ENCODE measurements at places on chromosomes 4 and X.
A peak's percentile ranks its signal among the peaks of the same experiment; 100 is the strongest.

GRCh38 chr4:186566068-186566467 lies 10.7 kb upstream of the MTNR1A start:
- DNase-seq: no peak

DNA sequence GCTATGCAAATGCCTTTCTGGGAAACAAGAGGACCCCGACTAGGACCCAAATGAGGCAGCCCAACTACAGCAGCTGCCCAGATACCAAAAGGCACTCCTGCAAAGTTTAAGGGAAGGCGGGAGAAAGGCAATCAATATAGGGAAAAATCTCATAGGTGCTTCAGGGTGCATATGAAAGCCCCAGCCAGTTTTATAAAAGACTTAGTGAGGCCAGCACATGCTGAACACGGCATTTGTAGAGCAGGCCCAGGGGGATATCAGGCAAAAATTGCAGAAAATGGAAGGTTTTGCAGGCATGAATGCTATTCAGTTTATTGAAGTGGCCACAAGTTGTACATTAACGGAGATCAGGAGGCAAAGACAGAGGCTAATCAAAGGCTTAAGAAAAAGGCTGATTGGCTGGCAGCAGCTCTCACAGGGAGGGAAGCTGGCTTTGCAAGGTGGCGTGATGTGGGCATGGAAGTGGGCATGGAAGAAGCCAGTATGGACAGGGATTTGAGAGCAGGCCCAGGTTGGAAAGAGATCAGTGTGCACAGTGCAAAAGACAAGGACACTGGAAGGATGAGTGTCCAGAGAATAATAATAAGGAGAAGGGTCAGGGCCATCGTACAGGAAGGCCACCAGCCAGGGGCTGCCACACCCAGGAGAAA lies 37.7 kb upstream of the UGT2B7 start:
- no peak for DNase-seq

DNA sequence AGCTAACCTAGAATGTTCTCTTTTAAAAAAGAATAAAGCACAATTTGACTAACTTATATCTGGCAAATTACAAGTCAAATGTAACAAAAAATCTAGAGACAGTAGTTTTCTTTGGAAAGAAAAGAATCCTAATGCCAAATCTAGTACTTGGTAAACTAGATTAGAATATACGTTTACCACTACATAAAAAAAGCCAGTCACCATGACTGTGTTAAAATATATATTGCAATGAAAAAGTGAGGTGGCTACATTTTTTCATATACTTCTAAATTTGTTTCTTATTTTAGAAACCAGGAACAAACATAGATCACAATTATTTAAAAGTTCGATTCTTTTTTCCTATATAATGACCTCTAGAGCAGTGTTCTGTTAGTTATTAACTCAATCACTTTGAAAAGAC lies 29.6 kb upstream of the PPA2 start:
- no peak for DNase-seq

DNA sequence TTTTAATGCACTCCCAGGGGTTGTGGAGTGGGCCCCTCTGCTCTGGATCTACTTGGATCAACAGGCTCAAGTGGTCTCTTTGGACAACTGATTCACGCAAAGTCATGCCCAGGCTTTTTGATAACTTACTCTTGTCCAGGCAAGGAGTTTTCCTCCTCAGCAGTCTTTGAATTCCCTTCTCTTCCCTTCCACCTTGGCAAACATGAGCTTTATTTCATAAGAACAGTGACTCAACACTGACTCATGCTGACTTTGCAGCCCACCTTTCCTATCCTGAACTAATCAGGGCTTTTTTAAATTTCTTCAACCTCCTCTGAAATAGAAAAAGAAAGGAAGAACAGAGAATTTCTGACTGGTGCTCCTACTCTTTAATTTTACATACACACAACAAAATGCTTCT lies 132.1 kb upstream of the LDB2 start:
- peak; percentile 97 for DNase-seq

GRCh38 chr4:78781924-78782323 lies 5.8 kb downstream of the BMP2K start:
- DNase-seq: no peak

- peak; percentile 39 for DNase-seq
Observed at GRCh38 chr4:8117278-8117682, 41.3 kb downstream of the ABLIM2 start.

- DNase-seq: no peak
Observed at GRCh38 chr4:36323816-36324419, 42.5 kb downstream of the DTHD1 start.

GRCh38 chrX:41148553-41148952 lies 63.3 kb downstream of the USP9X start:
- DNase-seq: peak; percentile 77

DNA sequence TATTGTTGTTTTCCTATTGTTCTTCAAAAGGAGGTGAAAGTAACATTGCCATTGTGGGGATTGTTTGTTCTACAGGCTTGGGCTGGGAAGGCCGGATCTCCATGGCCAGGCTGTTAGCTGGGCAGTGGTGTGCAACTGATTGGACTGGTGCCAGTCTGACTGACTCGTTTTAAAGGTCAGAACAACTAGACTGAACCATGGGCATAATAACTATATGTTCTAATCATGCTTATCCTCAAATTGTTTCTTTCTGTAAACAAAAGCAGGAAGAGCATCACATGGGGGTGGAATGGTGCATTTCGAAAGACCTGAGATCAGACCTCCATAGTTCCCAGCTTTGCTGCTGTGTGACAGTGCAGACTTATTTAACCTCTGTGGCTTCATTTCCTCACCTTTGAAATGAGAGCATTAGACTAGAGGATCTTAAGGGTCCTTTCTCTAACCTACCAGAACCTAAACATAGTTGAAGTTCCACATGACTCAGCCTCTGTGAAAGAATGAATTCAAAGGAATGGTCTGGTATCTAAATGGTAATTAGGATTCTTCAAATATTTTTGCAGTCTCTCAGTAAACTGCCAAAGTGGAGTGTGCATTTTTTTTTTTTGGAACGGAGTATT lies 66.7 kb upstream of the PGRMC2 start:
- peak; percentile 94 for DNase-seq

- no peak for DNase-seq
Observed at GRCh38 chr4:121789455-121789854, 11.7 kb upstream of the EXOSC9 start.

DNA sequence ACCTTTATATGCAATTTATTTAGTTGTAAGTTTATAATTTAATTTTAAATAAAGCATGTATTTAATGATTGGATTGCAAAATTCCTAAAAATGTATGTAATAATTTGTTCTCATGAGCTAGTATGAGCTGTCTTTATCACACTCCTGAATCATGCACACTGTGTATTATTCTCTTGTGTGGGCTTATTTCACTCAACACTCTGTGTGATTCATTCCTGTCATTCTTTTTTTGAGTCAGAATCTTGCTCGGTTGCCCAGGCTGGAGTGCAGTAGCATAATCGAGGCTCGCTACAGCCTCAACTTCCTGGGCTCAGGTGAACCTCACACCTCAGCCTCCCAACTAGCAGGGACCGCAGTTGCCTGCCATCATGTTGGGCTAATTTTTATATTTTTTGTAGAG lies 123.1 kb upstream of the SLC34A2 start:
- no peak for DNase-seq

GRCh38 chr4:8201321-8201781 lies 2.3 kb downstream of the SH3TC1 start:
- no peak for DNase-seq

DNA sequence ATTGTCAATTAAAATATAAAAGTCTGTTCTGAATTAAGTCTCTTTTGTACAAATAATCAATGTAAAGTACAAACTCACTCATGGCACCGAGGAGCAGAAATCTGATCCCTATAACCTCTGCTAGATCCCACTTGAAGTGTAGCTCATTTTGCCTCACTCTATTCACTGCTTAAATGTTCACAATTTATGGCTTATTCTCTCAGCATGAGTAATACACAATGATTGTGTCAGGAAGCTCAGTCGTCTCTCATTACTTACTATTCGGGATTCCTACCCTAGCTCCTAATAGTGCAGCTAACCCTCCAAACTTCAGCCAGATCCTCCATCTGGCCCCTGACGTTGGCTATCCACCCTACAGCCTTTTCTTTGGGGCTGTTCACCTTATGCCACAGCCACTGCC lies 4.7 kb upstream of the AMMECR1 start:
- DNase-seq: peak; percentile 32

GRCh38 chrX:2342281-2342688 lies 158.5 kb downstream of the DHRSX start:
- no peak for DNase-seq

- peak; percentile 66 for DNase-seq
Observed at GRCh38 chr4:85762529-85762871, 287.6 kb downstream of the ARHGAP24 start.

DNA sequence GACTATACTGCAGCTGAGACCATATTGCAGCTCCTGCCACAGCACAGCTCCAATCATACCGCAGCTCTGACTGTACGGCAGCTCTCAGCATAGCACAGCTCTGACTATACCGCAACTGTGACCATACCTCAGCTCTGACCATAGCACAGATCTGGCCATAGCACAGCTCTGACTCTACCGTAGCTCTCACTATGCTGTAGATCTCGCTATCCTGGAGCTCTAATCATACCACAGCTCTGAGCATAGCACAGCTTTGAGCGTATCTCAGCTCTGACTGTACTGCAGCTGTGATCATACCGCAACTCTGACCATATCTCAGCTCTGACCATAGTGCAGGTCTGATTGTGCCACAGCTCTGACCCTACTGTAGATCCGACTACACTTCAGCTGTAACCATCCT lies 139.2 kb downstream of the ASMT start:
- peak; percentile 85 for DNase-seq

DNA sequence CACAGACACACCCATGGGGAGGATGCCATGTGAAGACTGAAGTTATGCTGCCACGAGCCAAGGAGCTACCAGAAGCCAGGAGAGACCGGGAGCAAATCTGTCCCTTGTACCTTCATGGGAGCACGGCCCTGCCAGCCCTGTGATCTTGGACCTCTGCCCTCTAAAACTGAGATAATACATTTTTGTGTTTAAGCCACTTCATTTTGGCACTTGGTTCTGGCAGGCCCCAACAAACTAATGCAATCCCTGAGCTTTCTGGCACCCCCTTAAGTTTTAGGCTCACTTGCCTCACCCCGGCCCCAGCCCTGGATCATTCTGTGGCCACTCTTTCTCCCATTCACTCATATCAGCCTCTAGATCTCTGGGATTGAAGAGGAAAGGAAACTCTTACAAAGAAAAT lies 35.4 kb downstream of the SEL1L3 start:
- DNase-seq: no peak

- DNase-seq: no peak
Observed at GRCh38 chr4:79155336-79155735, 170.5 kb downstream of the NAA11 start.

Data from HT1080 (cell line).